ENCODE measurements at places on chromosomes 4 and X. TPM values are rescaled to one million over a fixed set of nuclear protein-coding genes. Genes with fewer than 3 reads are reported as not detected.

GRCh38 chrX:155959018-155959587 lies 38.4 kb upstream of the IL9R start:
- H3K36me3 ChIP-seq: no peaks in the 10 kb centered on the region
- no peak for DNase-seq
- H3K27me3 ChIP-seq: no peaks in the 10 kb centered on the region
- H3K27ac ChIP-seq: no peak overlapping the region
- no peak overlapping the region for H3K4me3 ChIP-seq
- H3K4me1 ChIP-seq: no peaks in the 10 kb centered on the region

- no peaks in the 10 kb centered on the region for H3K36me3 ChIP-seq
- H3K27me3 ChIP-seq: no peaks in the 10 kb centered on the region
- DNase-seq: no peak
Observed at GRCh38 chr4:7763788-7764187, 175.9 kb downstream of the AFAP1 start.

DNA sequence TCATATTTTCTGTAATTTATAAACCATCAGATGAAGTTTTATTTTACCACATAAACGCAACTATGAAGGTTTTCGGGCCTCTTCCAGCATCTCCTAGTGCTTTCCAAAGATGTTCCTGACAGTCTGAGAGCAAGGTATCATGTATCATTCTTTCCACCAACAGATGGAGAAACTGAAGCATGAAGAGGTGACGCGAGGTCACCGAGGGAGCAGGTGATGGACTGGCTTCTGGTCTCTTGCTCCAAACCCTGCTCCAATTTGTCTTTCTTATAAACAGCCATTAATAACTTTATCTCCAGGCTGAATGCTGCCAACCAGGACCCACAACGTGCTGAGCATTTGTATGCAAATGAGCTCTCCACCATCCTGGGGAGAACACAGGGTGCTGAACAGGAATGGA lies 86.3 kb upstream of the MAML3 start:
- no peak for DNase-seq
- no peak overlapping the region for H3K27ac ChIP-seq
- peaks cover 43% of the 10 kb centered on the region for H3K4me1 ChIP-seq
- H3K4me3 ChIP-seq: no peak overlapping the region

GRCh38 chr4:103934178-103934789 lies 214.5 kb upstream of the TACR3 start:
- no peaks in the 10 kb centered on the region for H3K4me1 ChIP-seq
- H3K36me3 ChIP-seq: no peaks in the 10 kb centered on the region
- no peaks in the 10 kb centered on the region for H3K27me3 ChIP-seq
- no peak overlapping the region for H3K27ac ChIP-seq
- DNase-seq: no peak

DNA sequence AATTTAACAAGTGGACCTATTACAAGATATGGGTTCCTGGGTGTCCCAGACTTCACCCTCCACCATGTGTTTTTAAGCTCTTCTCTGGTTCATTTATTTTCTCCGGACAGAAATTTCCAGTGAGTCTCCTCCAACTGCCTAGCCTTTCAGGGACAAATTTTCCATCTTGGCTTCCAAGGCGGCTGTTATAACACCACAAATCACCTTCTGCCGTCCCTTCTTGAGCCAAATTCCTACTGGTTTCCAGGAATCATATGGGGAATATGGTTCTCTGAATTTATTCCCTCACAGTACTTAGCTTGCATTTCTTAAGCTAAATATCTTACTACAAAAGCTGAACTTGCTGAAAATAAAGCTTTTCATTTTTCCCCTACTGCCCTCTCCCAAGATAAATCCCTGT lies 18.8 kb downstream of the NEXMIF start:
- DNase-seq: no peak
- no peaks in the 10 kb centered on the region for H3K27me3 ChIP-seq
- H3K4me1 ChIP-seq: no peaks in the 10 kb centered on the region
- no peak overlapping the region for H3K27ac ChIP-seq
- no peaks in the 10 kb centered on the region for H3K36me3 ChIP-seq

DNA sequence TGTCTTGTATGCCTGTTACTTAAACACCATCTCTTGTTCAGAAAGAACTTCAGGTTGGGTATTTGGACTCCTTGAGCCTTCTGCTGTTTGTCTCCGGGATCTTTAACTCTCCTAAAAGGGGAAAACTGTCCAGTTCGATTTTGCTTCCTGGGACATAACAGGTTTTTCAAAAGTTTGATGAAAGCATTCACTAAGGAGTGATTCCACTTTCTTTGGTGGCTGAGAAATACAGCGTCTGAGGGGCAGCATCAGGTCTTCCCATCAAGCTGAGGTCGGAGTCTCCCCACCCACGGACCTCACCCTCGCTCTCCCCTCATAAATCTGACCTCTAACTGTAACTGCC lies 1.4 kb downstream of the AFAP1 start:
- H3K4me3 ChIP-seq: peak overlapping the region; percentile 84
- peaks cover 4% of the 10 kb centered on the region for H3K4me1 ChIP-seq
- H3K27me3 ChIP-seq: no peaks in the 10 kb centered on the region
- H3K27ac ChIP-seq: peak overlapping the region; percentile 95

DNA sequence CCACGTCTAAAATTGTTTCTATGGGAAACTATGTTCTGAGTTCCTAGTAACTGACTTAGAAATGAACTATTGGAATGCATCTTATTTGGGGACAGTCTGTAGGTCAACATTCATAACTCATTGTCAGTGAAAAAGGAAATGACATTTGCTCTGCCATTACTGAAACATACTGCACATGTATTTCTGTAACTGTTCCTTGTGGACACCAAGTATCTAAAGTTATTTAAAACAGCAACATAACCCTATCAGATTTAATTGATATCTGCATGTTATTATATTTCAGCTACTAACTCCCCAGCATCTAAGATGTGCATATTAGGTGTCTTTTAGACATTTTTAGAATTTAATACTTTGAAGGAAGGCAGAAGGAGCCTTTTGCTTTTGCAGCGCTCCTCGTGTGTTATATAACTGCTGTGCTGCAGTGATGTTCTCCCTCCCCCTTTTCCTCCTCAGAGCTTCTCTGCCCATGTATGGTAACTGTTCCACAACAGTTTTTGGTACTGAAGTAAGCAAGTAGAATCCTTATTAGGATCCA lies 37.2 kb upstream of the TMEM131L start:
- H3K27me3 ChIP-seq: no peaks in the 10 kb centered on the region
- no peaks in the 10 kb centered on the region for H3K36me3 ChIP-seq
- H3K4me1 ChIP-seq: no peaks in the 10 kb centered on the region

GRCh38 chr4:73129319-73129718 lies 59.8 kb upstream of the COX18 start:
- no peak overlapping the region for H3K27ac ChIP-seq
- DNase-seq: no peak
- no peak overlapping the region for H3K4me3 ChIP-seq
- no peaks in the 10 kb centered on the region for H3K4me1 ChIP-seq
- H3K36me3 ChIP-seq: peaks cover 66% of the 10 kb centered on the region
- H3K27me3 ChIP-seq: no peaks in the 10 kb centered on the region

DNA sequence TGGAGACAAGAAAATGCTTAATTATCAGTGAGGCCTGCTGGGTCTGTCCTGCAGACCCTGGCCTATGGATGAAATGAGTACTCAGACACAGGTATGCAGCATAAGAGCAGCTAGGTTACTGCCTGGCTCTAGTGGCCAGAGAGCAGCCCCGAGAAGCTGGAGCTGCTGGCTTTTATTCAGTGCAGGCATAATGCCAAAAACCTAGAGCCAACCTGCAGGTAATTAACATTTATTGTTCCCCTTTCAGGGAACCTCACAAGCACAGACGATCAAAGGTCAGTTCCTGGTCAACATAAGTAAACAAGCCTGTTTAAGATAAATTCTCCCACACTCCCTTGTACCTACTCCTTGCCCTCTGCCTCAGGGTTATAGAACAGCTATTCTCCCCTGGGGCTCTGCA lies 13.3 kb downstream of the IDS start:
- H3K4me1 ChIP-seq: no peaks in the 10 kb centered on the region
- no peak for DNase-seq
- no peak overlapping the region for H3K27ac ChIP-seq
- no peaks in the 10 kb centered on the region for H3K36me3 ChIP-seq

DNA sequence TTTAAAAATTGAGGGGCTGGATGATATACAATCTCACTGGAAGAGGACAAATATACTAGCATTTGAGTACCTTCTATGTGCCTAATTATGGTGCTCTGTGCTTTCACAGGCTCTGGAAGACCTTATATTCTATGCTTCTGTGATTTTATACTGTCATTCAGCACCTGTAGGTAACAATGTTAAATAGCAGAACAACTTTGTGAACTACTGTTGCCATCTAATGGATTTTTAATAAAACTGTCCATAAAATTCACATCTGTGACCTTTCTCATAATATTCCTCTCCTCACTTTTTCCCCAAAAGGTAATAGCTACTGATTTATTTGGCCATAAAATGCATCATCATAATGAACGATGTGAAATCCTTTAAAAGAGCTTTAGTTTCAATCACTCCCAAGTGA lies 21.9 kb downstream of the POU3F4 start:
- H3K4me1 ChIP-seq: no peaks in the 10 kb centered on the region
- no peak for DNase-seq
- peaks cover 27% of the 10 kb centered on the region for H3K27me3 ChIP-seq
- no peak overlapping the region for H3K27ac ChIP-seq
- no peaks in the 10 kb centered on the region for H3K36me3 ChIP-seq

DNA sequence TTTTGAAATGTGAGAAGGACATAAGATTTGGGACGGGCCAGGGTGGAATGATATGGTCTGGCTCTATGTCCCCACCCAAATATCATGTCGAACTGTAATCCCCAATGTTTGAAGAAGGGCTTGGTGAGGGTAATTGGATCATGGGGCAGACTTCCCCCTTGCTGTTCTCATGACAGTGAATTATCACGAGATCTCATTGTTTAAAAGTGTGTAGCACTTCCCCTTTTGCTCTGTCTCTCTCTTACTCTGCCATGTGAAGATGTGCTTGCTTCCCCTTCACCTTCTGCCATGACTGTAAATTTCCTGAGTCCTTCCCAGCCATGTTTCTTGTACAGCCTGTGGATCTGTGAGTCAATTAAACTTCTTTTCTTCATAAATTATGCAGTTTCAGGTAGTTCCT lies 17.5 kb downstream of the MTMR8 start:
- H3K4me3 ChIP-seq: no peak overlapping the region
- H3K27ac ChIP-seq: no peak overlapping the region
- no peaks in the 10 kb centered on the region for H3K27me3 ChIP-seq

GRCh38 chrX:7987160-7988012 lies 60.2 kb upstream of the PNPLA4 start:
- H3K4me3 ChIP-seq: no peak overlapping the region
- no peak overlapping the region for H3K27ac ChIP-seq
- no peaks in the 10 kb centered on the region for H3K36me3 ChIP-seq
- no peaks in the 10 kb centered on the region for H3K27me3 ChIP-seq
- DNase-seq: no peak

DNA sequence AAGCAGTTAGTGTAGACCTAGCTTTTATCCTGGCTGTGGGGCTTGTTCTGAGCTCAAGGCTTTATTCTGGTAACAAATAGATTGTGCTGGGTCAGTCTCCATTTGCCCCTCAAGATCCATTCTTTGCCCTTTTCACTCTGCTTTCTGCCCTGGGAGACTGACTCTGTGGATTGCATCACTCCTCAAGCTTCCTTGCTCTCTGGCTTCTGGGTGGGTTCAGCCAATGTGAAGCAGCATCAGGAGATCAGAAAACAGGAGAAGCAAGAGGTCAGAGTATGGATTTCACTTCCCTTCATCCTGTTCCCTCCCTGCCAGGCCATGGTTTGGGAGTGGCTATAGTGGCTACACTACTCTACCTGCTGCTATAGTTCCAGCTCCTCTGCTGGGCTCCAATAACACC lies 184.1 kb upstream of the NDP start:
- no peaks in the 10 kb centered on the region for H3K27me3 ChIP-seq
- no peaks in the 10 kb centered on the region for H3K4me1 ChIP-seq
- H3K36me3 ChIP-seq: no peaks in the 10 kb centered on the region

DNA sequence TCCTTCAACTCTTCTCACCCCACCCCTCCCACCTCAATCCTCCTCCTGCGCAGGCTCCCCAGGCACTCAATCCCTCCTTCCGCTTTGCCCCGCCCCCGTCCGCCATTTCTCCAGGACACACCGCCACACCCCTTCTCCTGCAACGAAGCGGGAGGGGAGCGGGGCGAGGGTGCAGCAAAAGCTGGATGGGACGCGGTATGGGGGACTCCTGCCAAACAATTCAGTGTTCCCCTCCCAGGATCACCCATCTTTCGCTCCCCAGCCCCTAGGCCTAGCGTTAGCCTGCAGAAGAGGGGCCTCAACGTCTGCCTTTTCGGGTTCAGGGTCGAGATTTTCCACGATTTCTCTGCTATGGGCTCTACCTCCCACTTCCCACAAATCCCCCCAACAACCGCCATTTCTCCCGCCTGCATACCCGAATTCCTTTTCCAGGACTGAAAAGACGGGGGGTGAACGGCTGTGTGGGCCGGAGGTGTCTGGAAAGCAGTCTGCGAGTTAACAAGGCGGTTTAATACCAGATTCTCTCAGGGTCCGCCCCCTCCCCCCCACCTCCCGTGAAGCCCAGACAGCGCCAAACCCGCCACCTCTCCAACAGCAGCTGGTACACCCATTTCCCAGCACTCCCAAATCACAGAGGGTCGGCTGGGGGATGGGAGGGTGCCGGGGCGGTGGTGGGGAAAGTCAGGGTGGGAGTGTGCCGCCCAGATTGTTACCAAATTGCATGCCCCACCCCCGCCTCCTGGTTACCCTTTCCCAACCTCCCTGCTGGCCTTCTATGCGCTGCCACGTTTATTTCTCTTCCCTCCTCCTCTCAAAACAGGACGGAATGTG lies 774 bp downstream of the ARMCX2 start:
- H3K36me3 ChIP-seq: no peaks in the 10 kb centered on the region
- H3K4me1 ChIP-seq: no peaks in the 10 kb centered on the region
- peak overlapping the region; percentile 77 for H3K27ac ChIP-seq
- no peaks in the 10 kb centered on the region for H3K27me3 ChIP-seq
- peak; percentile 62 for DNase-seq
- peak overlapping the region; percentile 50 for H3K4me3 ChIP-seq

GRCh38 chr4:54723820-54724219 lies 66.1 kb downstream of the KIT start:
- H3K36me3 ChIP-seq: no peaks in the 10 kb centered on the region
- no peak overlapping the region for H3K4me3 ChIP-seq
- H3K27me3 ChIP-seq: no peaks in the 10 kb centered on the region
- DNase-seq: no peak
- H3K4me1 ChIP-seq: no peaks in the 10 kb centered on the region

- no peaks in the 10 kb centered on the region for H3K4me1 ChIP-seq
- H3K27ac ChIP-seq: no peak overlapping the region
- no peak for DNase-seq
Observed at GRCh38 chr4:103171006-103171405, 27.1 kb downstream of the CENPE start.

DNA sequence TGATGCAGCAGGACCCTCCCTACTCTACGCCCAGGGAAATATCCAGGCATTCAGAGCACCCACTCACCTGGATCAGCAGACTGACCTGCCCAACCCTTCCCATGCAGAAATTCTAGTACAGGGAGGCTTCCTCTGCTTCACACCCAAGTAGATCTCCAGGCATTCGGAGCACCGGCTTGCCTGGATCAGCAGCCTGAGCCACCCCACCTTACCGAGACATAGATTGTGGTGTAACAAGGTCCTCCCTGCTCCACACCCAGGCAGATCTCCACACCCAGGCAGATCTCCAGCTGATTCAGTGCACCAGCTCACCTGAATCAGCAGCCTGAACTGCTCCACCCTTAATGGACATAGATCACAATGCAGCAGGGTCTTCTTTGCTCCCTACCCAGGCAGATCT lies 215.1 kb upstream of the CPEB2 start:
- no peaks in the 10 kb centered on the region for H3K4me1 ChIP-seq
- H3K27me3 ChIP-seq: no peaks in the 10 kb centered on the region
- no peaks in the 10 kb centered on the region for H3K36me3 ChIP-seq
- no peak overlapping the region for H3K27ac ChIP-seq

CT45A3 gene
- total RNA-seq: not detected

MSANTD1 gene
- total RNA-seq: 1.5 TPM

TMEM150C gene
- 6.3 TPM for total RNA-seq

OCRL gene
- total RNA-seq: 22.5 TPM

HSFX4 gene
- total RNA-seq: not detected

TMEM192 gene
- total RNA-seq: 32.4 TPM

MED14 gene
- 35.1 TPM for total RNA-seq

Data from tibial nerve (tissue), 4 donors.